ENCODE measurements at places on chromosomes 13 and 19. TPM values are rescaled to one million over a fixed set of nuclear protein-coding genes. Genes with fewer than 3 reads are reported as not detected.

Gene CLEC17A
- total RNA-seq, result under 0.01 TPM

Gene FXYD7
- not detected for total RNA-seq

Gene UBE2L5
- 0.17 TPM for total RNA-seq

Gene ETV2
- 0.44 TPM for total RNA-seq

Gene SYNGR4
- not detected for total RNA-seq

Gene CGB1
- total RNA-seq, result not detected

Gene LIPE
- total RNA-seq, result 2.9 TPM

Gene OR7C1
- not detected for total RNA-seq

Gene CEACAM8
- not detected for total RNA-seq

Gene LIN7B
- 7.4 TPM for total RNA-seq

Gene LILRA6
- not detected for total RNA-seq

Gene CEBPA
- 0.15 TPM for total RNA-seq

Gene APOE
- 4.1 TPM for total RNA-seq
